ENCODE measurements at places on chromosomes 7 and 10.

DNA sequence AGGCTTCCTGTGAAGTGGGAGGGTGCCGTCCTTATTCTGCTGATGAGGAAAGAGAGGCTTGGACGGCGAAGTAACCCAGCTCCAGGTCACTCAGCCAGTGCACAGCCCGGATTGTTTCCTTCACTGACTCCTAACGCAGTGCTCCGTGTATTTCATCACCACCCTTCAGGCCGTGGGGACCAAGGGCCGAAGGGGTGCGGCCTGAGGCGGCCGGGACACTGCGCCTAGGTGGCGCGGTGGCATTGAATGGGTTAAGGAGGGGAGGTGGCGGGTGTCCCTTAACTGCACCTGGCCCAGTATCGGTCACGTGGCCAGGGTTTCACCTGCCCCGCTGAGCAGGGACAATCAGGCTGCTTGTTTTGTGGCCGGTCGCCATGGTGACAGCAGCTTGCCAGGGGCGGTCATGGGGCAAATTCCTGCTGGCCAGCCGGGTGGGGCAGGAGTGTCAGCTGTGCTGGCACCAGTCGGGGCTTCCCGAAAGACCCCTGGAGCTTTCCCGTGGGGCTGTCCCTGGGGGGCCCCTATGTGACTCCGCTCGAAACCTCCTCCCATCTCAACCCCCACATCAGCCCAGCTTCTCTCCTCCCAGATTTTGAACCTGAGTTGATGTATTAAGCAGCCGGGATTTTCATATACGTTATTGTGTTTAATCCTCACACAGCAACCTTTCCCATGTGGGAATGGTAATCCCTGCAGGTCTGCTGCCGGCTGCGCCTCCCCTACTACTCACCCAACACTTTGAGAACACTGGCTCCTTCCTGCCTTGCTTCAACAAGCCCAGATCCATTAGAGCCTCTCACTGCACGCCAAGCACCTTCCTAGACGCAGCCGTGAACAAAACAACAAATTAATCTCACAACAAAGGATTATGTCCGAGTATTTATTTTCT is 4.4 kb upstream of the ABHD11 start:
- DNase-seq = no peak

DNA sequence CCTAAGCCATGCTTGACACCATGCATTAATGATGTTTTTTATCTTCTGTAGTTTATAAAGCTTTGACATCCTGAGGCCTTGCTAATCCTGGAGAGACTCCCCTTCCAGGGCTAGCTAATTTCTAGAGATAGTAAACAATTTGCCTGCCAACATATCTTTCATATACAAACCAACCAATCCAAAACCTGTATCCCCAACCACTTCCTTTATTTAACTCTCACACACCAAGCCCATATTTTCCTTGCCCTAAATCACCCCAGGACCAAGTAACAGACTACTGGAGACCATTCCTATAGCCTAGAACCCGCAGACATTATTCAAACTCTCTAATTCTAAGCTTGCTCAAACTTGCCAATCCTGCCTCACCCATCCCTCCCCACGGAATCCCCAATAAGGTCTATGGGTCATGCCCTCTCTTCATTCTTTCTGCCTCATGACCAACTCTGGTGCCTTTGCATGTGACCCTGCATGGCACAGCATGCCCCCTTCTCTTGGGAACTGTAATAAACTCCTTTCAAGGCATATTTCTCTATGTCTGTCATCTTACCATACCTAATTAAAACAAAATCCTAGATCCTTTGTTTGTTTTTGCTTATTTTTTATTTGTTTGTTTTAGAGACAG is 116.6 kb upstream of the CACUL1 start:
- DNase-seq = no peak

- DNase-seq = no peak
Observed at GRCh38 chr7:75758491-75758890, 13.5 kb downstream of the CCL26 start.

- no peak for DNase-seq
Observed at GRCh38 chr7:111098011-111098925, 7.3 kb downstream of the LRRN3 start.

DNA sequence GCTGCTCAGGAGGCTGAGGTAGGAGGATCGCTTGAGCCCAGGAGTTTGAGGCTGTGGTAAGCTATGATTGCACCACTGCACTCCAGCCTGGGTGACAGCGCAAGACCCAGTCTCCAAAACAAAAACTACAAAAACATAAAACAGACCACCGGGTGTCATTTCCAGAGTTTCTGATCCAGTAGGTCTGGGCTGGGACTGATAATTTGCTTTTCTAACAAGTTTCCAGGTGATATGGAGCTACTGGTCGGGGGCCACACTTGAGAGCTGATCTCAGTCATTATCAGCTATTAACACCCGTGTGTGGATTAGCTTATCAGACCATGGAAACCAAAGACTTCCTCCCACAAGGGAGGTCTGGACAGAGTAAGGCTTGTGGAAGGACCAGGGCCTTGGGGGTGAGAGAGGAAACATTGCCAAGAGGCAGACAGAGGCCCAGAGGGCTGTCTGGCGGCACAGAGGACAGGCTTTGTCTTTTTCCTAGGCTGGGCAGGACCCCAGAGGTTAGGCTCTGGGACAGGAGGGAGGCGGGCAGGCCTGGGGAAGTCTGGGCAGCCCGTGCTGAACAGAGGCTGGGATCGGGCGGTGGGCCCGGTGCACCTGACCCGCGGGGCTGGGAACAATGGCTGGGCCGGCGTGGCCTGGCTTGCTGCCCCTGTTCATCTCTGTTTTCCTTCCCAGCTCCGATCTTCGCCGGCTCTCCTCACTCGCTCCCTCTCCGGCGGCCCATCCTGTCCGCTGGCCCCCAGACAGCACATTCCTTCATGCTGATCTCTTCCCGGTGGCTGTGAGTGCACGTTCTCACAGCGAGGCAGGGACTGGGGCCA is 25.2 kb downstream of the TMEM270 start:
- DNase-seq = no peak

Data from GM13977 (cell line).